ENCODE measurements at places on chromosomes 11 and 22.
A peak's percentile ranks its signal among the peaks of the same experiment; 100 is the strongest.

DNA sequence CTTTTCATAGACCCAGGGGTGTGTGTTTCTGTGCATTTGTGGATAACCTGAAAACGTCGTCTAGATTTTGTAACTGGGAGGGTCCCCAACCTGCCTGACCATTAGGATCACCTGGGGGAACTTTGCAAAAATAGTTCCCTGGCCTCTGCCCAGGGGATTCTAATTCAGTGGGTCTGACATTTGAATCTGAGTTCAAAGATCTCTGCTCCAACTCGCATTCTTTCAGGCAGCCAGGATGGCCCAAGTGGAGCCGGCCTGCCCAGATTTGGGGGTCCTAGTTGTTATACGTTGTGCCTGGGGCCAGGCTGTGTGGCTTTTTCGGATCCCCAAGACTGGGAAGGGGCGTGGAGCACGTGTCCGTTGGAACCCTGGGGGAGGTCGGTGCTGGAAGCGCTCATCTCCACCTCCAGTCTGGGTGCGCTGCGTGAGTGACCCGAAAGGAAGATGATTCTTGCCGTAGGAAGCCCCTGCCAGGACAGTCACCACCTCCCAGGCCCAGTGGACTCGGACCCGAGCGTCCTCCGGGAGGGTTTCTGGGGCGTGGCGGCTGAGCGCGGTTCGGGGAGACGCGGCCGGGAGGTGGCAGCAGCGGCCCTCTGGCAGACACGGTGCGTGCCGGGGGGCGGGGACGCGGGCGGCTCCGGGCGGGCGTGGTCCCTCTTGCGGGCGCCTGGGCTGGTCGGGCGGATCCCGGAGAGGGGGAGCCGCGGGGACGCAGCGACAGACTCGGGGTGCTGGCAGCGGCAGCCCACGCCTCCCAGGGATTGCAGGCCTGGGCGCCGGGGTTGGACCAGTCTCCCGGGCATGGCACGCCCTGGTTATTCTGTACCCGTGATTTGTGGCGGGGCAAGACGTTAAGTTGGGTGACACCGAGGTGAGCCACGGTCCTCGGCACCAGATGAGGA, 29.2 kb upstream of the PLET1 start:
- peak; percentile 36 for DNase-seq

GRCh38 chr11:102110761-102111010, 439 bp downstream of the YAP1 start:
- DNase-seq = no peak

DNA sequence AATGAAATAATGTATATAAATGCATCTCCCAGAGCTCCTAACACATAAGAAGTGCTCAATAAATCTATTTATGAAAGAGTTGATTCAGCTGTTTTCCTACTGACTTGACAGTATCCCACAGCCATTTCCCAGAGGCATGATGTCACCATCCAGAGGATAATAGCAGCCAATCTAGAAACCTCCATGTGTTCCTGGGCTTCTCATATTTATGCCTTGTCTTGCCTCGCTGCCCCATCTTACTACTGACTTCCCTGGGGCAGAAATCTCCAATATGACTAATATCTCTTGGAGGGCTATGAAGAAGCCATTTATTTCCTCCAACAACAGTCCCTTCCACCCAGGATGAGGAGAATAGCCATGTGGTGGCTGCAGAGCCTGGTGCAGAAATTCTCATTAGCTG, 115.4 kb upstream of the NAV2 start:
- peak; percentile 96 for DNase-seq

DNA sequence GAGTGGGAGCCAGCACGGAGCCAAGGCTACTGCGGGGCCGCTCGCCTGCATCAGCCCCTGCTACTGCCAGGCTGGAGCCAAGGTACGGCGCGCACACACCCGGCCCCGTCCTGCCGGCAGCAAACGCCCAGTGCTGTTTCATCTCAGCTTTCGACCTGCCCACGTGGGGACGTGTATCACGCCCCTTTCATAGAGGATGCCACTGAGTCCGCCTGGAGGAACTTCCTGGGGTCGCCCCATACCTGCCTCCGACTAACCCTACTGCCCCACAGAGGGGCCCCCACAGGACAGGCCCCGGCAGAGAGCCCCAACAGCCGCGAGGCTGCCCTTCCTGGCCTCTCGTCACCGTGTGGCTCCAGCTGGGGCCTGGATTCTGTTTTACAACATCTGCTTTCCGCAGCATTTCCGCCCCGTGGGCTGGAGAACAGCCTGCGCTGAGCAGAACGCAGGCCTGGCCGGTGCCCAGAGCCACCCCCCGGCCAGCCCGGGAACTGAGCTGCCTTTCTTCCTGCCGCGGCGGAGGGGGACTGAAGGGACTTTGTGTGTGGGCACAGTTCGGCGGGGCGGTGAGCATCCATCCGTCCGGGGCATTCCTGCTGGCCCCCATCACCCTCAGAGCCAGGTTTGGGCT, 22.9 kb upstream of the ARHGAP8 start:
- peak; percentile 66 for DNase-seq

Data from fibroblast of mammary gland (primary cell).